ENCODE measurements at places on chromosomes 1 and 21. TPM values are rescaled to one million over a fixed set of nuclear protein-coding genes. Genes with fewer than 3 reads are reported as not detected.

- peaks cover 6% of the 10 kb centered on the region for H3K4me1 ChIP-seq
- no peak for DNase-seq
- no peak overlapping the region for H3K27ac ChIP-seq
- H3K36me3 ChIP-seq, result no peaks in the 10 kb centered on the region
- H3K27me3 ChIP-seq, result no peaks in the 10 kb centered on the region
Measured at GRCh38 chr1:13702425-13703127, 2.6 kb downstream of the PRDM2 start.

GRCh38 chr1:182633657-182634281, 29.6 kb upstream of the RGS16 start:
- H3K36me3 ChIP-seq, result no peaks in the 10 kb centered on the region
- peaks cover 4% of the 10 kb centered on the region for H3K4me1 ChIP-seq
- H3K4me3 ChIP-seq, result no peak overlapping the region
- H3K27ac ChIP-seq, result no peak overlapping the region

GRCh38 chr1:30966690-30967369, 58.3 kb upstream of the SDC3 start:
- no peak for DNase-seq
- no peak overlapping the region for H3K4me3 ChIP-seq
- H3K27ac ChIP-seq, result peak overlapping the region; percentile 13
- peaks cover 33% of the 10 kb centered on the region for H3K4me1 ChIP-seq

DNA sequence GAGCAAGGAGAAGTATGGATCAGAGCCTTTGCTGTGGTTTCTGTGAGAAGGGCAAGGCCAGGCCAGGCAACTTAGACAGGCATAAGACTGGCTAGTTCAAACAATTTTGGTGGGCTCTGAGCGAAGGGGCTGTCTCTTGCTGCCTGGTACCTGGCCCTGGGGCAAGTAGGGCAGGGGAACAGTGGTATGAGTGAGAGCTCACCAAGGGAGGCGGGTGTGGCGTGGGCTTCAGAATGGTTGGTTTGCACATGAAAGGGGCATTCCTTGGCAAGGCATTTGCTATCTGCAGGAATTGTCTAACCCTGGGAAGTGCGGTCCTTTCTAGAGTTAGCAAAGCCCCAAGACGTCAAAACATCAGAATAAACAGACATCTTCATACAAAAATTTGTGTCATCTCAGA, 210.5 kb downstream of the CAMTA1 start:
- H3K4me3 ChIP-seq, result no peak overlapping the region
- H3K27ac ChIP-seq, result no peak overlapping the region
- no peaks in the 10 kb centered on the region for H3K36me3 ChIP-seq
- H3K4me1 ChIP-seq, result no peaks in the 10 kb centered on the region
- DNase-seq, result no peak
- H3K27me3 ChIP-seq, result no peaks in the 10 kb centered on the region

ANKRD45 gene
- not detected for total RNA-seq

TPTE gene
- not detected for total RNA-seq

Data from vagina (tissue), 2 donors.